MCF 10A (cell line): ENCODE measurements at places on chromosomes 16 and 17.

DNA sequence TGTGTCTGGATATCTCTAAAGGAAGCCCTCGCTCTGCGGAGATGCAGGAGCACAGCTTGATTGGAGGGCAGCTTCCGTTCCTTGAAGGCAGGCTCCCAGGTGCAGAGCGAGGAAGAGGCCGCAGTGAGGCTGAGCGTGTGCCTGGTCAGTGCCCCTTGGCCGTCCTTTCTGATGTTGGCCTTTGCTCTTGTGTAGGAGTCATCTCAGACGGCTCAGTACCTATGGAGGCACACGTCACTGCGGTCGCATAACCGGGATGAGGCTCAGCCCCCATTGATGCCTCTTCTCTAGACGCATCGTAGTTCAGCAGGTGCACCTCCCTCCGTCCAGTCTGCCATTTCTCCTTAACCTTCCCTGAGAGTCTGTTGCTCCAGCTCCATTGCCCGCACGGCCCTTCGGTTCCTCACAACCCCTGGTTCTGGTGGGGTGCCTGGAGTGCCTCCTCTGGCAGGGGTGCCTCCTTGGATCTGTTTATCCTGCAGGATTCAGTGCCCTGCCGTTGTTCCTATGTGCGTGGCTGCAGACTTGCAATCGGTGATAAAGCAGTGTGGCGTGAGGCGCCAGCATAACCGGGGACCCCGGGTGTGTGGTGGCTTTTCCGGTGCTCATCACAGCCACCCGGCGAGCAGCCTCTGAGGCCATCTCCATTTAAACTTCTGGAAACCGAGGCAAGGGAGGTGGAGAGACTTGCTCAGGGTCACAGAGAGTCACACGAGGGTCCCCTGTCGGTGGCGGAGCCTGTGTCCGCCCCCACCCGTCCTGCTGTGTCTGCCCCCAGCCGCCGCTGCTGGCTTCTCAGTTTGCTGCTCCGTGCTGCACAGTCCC, 188.8 kb upstream of the CHMP6 start:
- DNase-seq, result no peak
- H3K36me3 ChIP-seq, result peaks cover 15% of the 10 kb centered on the region
- no peak overlapping the region for H3K4me3 ChIP-seq
- no peaks in the 10 kb centered on the region for H3K27me3 ChIP-seq
- H3K4me1 ChIP-seq, result no peaks in the 10 kb centered on the region

- H3K36me3 ChIP-seq, result peaks cover 10% of the 10 kb centered on the region
- no peaks in the 10 kb centered on the region for H3K27me3 ChIP-seq
- peak; percentile 76 for DNase-seq
- peaks cover 12% of the 10 kb centered on the region for H3K4me1 ChIP-seq
Measured at GRCh38 chr17:44345454-44346026, 438 bp downstream of the GRN start.

DNA sequence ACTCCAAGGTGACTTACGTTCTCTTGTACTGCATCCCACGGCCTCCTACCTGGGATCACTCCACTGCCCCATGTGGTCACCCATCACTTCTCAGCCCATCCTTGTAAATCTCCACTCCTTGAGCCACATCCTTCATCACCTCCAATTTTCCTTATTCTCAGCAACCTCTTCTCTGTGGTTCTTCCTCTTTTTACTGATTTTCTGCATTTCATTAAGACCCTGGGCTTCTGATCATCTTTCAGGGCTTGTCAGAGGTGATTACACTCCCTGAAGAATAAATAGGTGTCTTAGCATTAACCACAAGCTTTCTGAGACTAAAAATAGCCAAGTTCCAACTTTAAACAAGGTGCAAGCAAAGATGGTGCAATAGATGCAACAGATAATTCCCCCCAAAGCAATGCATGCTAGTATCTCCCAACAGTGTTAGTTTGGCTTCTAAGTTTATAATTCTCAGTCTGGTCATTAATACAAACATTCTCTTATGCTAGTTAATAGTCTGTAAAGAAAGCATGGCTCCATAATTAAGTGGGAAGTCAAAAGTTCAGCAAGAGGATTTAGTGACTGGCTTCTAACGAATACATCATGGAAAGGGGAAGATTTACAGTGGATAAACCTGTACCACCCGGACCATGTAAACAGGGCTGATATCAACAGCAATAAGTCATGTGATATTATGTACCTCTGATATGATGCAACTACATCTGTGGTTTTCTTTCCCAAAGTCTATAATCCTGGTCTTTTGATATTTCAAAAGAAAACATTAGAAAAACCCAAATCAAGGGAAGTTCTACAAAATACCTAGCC, 47.4 kb upstream of the FOXJ1 start:
- no peak overlapping the region for H3K4me3 ChIP-seq
- H3K4me1 ChIP-seq, result no peaks in the 10 kb centered on the region
- no peak overlapping the region for H3K27ac ChIP-seq
- DNase-seq, result no peak
- H3K36me3 ChIP-seq, result peaks cover 5% of the 10 kb centered on the region
- peaks cover 24% of the 10 kb centered on the region for H3K27me3 ChIP-seq

- DNase-seq, result peak; percentile 23
- peaks cover 23% of the 10 kb centered on the region for H3K4me1 ChIP-seq
- H3K27me3 ChIP-seq, result no peaks in the 10 kb centered on the region
- H3K36me3 ChIP-seq, result peaks cover 22% of the 10 kb centered on the region
Measured at GRCh38 chr17:32161506-32162365, 19.4 kb downstream of the RHOT1 start.

DNA sequence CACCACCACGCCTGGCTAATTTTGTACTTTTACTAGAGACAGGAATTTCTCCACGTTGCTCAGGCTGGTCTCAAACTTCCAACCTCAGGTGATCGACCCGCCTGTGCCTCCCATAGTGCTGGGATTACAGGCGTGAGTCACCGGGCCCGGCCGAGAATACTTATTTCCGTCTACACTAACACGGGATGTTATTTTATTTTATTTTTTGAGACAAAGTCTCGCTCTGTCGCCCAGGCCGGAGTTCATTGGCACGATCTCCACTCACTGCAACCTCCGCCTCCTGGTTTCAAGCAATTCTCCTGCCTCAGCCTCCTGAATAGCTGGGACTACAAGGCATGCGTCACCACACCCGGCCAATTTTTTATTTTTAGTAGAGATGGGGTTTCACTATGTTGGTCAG, 9.5 kb upstream of the PDXDC1 start:
- peaks cover 16% of the 10 kb centered on the region for H3K27me3 ChIP-seq
- peaks cover under 1% of the 10 kb centered on the region for H3K4me1 ChIP-seq
- H3K27ac ChIP-seq, result no peak overlapping the region
- DNase-seq, result no peak
- no peak overlapping the region for H3K4me3 ChIP-seq
- peaks cover 6% of the 10 kb centered on the region for H3K36me3 ChIP-seq

- no peaks in the 10 kb centered on the region for H3K4me1 ChIP-seq
- no peaks in the 10 kb centered on the region for H3K36me3 ChIP-seq
- no peak for DNase-seq
- no peak overlapping the region for H3K4me3 ChIP-seq
- peaks cover 39% of the 10 kb centered on the region for H3K27me3 ChIP-seq
- no peak overlapping the region for H3K27ac ChIP-seq
Measured at GRCh38 chr17:4782652-4783051, 3.5 kb downstream of the VMO1 start.

DNA sequence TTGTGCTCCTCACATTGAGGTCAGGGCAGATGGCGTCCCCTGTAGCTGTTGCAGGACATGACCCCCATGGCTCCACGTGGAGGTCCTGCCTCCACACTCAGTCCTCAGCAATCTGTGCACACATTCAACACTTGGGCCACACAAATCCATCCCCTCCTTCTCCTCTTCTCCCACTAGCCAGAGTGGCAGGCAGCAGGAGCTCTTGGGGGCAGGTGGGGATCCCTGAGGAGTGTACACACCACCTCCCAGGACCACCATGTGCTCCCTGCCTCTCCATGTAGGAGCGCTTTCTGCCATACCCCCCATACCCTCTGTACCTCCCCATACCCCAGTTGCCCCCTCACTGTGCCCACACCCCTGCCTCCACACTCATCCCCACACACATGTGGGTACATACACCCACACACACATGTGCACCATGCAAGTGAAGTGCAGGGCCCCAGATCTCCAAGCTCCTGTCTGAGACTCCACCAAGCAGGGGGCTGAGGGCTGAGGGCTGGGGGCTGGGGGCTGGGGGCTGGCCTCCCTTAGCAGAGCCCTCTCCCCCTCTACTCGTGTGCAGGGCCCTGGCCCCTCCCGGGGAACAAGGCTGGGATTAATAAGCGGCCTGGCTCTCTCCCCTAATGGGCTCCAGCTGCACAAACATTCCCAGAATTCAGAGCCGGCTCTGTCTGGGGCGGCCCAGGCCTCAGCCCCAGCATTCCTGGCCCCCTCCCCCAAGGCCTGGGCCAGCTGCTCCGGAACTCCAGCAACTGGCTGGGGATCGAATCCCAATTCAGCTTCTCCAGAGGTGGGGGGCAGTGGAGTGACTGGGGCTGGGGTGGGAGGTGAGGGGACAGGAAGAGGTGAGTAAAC, 48.2 kb upstream of the MEIOC start:
- DNase-seq, result no peak
- no peak overlapping the region for H3K4me3 ChIP-seq
- no peak overlapping the region for H3K27ac ChIP-seq
- H3K4me1 ChIP-seq, result no peaks in the 10 kb centered on the region

DNA sequence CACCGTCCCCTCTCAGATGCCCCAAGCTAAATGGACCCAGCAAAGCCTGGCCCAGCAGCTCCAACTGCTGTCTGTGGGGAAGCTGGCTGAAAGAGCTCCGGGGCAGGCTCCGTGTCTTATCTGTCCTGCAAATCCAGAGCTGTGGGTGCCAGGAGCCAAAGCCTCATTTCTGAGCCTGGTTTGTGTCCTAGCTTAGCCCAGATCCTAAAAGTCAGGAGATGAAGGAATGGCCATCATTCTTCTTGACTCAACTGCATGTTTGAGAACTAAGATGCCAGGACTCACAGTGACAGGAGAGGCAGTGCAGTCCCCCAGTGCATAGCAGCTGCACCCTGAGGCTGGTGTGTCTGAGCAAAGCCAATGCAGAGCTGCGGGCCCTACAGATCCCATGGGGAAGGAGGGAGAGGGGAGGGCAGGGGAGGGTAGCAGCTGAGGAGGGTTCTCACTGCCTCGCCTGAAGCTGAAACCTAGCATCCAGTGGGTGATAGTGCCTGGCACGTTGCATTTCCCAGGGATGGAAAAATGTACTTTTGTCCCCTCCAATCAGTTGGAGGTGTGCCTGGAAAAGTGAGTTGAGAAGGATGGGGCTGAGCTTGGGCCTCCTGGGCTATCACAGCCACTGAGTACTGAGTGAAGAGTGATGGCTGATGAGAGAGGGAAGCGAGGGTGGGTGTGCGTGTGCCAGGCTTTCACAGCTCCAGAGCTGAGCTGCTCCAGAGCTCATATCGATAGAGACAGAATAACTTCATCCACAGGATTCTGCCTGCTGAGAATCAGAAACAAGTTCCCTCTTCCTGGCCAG, 24.5 kb upstream of the CD300E start:
- no peak overlapping the region for H3K27ac ChIP-seq
- H3K4me3 ChIP-seq, result no peak overlapping the region
- DNase-seq, result no peak
- H3K4me1 ChIP-seq, result no peaks in the 10 kb centered on the region

GRCh38 chr17:1228781-1229348, 41.4 kb upstream of the BHLHA9 start:
- DNase-seq, result no peak
- no peak overlapping the region for H3K27ac ChIP-seq
- peaks cover 14% of the 10 kb centered on the region for H3K4me1 ChIP-seq
- no peak overlapping the region for H3K4me3 ChIP-seq
- H3K36me3 ChIP-seq, result peaks cover 13% of the 10 kb centered on the region
- H3K27me3 ChIP-seq, result peaks cover 15% of the 10 kb centered on the region

- no peaks in the 10 kb centered on the region for H3K36me3 ChIP-seq
- H3K4me3 ChIP-seq, result no peak overlapping the region
- H3K27me3 ChIP-seq, result no peaks in the 10 kb centered on the region
- H3K27ac ChIP-seq, result no peak overlapping the region
- peaks cover 8% of the 10 kb centered on the region for H3K4me1 ChIP-seq
Measured at GRCh38 chr17:14143688-14144087, 74.4 kb downstream of the COX10 start.

DNA sequence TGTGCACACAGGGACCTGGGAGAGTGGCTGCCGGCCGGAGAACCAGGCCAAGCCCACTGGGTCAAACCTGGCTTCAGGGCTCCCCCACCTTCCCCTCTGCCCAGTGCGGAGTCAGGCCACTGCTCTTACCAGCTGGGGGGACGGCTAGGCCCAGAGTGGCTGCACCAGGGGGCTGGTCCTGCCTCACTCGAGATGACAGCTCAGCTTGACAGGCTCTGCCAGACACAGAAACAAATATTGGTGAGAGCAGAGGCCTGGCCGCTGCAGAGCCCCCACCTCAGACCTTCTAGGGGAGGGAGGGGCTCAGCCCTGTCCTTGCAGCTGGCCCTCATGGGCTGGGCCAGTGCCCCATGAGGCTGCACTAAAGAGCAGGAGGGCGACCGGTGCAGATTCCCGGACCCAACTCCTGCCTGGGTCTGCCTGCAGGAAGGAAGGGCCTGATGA, 4.5 kb downstream of the NUDT16L1 start:
- no peak overlapping the region for H3K27ac ChIP-seq
- H3K4me1 ChIP-seq, result no peaks in the 10 kb centered on the region
- H3K36me3 ChIP-seq, result peaks cover 58% of the 10 kb centered on the region
- H3K4me3 ChIP-seq, result no peak overlapping the region
- DNase-seq, result no peak

GRCh38 chr17:41680426-41681040, 8.2 kb upstream of the EIF1 start:
- H3K27ac ChIP-seq, result no peak overlapping the region
- H3K27me3 ChIP-seq, result no peaks in the 10 kb centered on the region
- H3K4me3 ChIP-seq, result no peak overlapping the region
- H3K4me1 ChIP-seq, result peaks cover 14% of the 10 kb centered on the region

DNA sequence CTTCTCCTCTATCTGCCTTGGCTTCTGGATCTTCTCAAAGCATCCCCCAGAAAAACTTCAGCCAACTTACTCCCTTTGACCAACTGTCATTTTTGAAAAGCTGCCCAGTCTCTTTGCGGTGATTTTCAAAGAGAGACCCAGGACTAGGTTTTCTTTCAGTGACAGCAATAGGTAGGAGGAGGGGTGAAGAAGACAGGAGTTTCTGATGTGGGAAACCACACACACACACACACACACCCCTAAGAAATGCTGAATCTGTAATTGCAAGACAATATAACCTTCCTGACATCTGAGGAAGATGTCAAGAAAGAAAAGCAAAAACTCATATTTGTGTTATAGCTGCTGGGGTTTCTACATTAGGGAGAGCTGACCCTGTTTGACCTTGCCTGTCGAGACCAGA, 5.2 kb downstream of the FAM20A start:
- no peak overlapping the region for H3K27ac ChIP-seq
- no peaks in the 10 kb centered on the region for H3K36me3 ChIP-seq
- H3K4me1 ChIP-seq, result no peaks in the 10 kb centered on the region
- no peak overlapping the region for H3K4me3 ChIP-seq
- H3K27me3 ChIP-seq, result peaks cover 31% of the 10 kb centered on the region

DNA sequence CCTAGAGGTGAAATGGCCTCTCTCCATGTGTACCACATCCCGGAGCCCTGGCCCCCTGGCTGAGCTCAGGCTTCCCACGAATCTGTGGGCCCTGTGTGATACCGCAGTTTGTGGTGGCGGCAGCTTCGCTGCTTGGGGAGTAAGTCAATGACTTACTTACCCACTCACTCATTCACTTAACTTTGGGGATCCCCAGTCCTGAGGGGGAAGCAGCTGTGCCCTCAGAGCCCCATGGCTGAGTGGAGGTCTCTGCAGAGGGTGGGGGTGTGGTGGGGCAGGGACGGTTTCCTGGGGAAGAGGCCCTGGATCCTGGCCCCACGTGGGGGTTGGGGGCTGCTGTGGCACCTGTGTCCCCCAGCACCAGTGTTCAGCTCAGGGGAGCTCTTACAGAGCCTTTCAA, 13.2 kb downstream of the KCNJ12 start:
- H3K27ac ChIP-seq, result no peak overlapping the region
- H3K4me3 ChIP-seq, result no peak overlapping the region
- DNase-seq, result no peak
- H3K27me3 ChIP-seq, result peaks cover 18% of the 10 kb centered on the region
